ENCODE measurements at places on chromosomes 7 and 10.

GRCh38 chr7:96088579-96088978 lies 233.3 kb downstream of the SLC25A13 start:
- no peak for DNase-seq

- DNase-seq: no peak
Observed at GRCh38 chr7:19572566-19572965, 136.3 kb downstream of the POLR1F start.

DNA sequence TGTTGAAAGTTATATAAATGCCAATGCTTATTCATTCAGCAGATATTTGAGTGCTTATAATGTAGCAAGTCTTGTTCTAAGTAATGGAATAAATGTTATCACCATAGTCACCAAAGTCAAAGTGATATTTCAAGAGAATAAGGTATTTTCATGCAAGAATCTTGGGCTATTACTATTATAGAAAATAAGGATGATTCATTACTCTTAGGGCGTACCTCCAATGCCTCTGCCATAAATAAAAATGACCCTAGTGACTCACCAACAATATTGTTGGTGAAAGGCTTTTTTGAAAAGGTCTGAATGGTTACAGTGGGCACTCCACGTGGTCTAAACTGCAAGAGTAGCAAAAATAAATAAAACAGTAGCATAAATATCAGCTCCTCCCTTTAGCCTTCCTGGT lies 68.4 kb downstream of the RALA start:
- no peak for DNase-seq

DNA sequence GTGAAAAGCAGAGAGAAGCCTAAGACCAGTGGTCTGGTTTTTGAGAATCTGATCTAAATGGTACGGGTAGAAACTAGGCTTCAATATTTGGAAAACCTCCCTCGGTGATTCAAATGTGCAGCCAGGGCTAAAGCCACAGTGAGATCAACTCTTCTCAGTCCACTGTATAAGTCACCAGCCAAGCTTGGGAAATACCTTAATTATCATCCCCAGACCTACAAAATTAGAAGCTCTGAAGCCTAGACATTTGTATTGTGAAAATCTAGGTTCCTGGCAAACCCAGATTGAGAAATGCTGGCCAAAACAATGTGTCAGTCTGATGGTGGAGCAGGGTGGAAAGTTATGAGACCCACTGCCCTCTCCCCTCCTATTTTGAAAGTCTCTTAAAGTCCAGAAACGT lies 131.7 kb downstream of the DGKI start:
- DNase-seq: no peak

All from left ventricle myocardium inferior (tissue), 1 donor.